ENCODE measurements at places on chromosomes 16 and 17.

GRCh38 chr16:49826515-49826914 lies 29.4 kb downstream of the ZNF423 start:
- no peak for DNase-seq

DNA sequence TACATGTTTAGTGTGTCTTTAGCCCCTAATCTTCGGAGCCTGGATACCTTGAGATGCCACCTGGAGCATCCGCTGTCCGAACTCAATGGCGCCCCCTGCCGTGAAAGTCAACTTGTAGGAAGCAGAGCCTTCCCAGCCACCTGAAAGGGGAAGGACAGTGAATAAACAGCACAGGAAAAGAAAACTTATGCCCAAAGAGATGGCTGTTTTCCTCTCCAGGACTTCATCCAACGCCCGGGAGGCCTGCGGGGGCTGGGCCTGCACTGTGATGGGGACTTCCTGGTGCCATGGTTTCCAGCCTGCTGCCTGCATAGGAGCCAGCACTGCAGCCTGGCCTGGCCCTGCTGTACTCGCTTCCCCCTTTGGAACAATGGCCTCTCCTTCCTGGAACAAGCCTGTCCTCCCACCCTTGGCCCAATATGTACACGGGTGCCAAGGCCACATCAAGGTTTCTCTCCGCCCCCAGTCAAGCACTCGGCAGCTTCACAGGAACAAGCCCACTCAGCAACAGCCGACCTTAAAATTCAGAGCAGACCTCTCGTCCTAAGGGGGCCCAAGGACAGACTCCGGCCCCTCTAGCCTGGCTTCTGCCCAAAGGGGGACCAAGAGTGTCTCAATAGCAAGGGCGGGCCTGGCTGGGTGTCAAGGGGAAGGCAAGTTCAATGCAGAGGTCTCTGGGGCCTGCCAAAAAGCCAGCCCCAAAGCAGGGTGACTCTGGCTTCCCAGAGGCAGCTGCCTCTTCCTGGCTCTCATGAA lies 4.5 kb upstream of the UNC13D start:
- no peak for DNase-seq

DNA sequence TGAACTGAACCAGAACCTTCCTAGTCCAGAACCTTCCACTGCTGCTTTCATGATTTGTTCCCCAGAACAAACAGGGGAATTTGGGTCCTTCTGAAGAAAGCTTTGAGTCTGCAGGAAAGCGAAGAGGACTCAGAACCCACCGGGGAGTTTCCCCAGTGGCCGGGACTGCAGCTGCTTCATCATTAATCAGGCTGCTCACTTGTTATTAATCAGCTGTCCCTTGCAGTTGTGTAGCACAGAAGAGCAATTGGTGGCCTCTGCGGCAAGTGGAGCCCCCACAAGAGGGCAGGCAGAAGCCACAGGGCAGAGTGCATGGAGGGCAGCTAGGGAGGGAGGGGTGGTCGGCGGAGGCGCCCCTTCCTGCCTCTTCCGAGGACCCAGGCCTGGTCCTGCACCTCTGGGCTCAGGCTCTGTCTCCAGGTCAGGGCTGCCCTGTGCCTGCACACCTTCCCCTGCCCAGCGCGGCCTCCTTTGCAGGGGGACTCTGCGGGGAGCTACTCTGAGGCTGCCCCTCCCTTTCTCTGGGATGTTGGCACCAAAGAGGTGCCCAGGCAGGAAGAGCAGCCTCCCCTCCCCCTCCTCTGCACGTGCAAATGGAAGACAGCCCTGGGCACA lies 6.9 kb downstream of the CCL17 start:
- DNase-seq, result no peak

DNA sequence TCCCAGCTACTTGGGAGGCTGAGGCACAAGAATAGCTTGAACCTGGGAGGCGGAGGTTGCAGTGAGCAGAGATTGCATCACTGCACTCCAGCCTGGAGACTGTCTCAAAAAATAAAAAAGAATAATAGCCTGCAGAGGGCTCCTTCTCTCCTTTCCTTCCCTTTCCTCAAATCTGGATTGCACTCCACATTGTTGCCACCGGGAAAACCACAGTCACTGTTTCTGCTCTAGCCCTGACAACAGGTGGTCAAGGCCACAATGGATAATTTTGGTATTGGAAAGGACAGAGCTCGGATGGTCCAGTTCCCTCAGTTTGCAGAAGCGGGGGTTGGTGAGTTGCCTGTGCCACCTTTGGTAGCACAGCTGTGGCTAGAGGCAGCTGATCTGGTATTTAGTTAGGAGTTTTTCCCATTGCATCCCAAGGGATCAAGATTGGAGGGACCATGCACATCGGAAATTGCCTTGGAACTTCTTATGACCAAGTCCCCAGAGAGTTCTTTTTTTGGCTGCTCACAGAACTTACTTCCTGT lies 44.7 kb upstream of the PRSS54 start:
- DNase-seq, result no peak

- DNase-seq, result no peak
Observed at GRCh38 chr17:40605306-40605705, 40.0 kb upstream of the CCR7 start.

DNA sequence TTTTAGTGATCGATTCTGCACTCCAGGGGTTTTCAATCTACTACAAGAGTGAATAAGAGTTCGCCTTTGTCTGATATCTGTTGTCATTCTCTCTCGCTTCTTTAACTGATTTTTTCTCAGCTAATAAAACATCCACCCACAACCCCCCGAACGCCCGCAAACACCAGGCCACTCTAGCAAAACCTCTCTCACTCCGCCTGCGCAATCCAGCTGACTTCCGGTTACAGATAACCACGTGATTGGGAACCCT lies 338 bp upstream of the RPL19 start:
- DNase-seq, result peak; percentile 89

DNA sequence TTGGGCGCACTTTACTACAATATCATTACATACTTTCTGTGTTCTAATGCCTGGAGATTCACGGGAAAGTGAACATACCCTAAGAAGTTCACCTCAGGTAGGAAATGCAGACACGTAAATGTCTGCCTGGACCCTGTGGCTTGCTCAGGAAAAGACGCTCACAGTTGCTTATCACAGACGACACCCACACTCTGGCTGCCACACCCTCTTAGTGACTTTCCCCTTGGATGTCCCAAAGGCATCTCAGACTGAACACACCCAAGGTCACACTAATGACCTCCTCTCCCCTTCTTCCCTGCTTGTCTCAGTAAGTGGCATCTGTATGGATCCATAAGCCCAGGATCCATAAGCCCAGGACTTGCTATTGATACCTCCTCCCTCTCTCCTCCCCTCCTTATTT lies 32.6 kb downstream of the CDRT15 start:
- DNase-seq, result no peak

DNA sequence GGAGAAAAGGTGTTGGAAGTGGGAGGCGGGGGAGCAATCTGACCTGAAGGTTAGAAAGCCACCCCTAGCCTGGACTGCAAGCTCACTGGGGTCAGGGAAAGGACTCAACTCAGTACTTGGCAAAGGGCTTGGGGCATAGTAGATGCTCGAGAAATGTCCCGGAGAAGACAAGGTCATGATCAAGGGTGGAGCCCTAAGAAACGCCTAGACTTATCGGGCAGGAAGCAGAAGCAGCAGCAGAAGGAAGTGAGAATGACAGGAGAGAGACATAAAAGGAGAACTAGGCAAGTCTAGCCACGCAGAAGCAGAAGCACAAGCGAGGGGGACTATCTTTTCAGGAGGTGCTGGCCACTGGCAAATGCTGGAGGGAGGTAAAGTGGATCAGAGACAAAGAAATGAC lies 10.2 kb downstream of the COTL1 start:
- DNase-seq, result no peak

GRCh38 chr17:56177361-56177760 lies 24.1 kb downstream of the ANKFN1 start:
- no peak for DNase-seq

GRCh38 chr17:49290690-49291359 lies 60.2 kb upstream of the PHOSPHO1 start:
- DNase-seq, result no peak

- no peak for DNase-seq
Observed at GRCh38 chr16:82344157-82344556, 174.1 kb upstream of the MPHOSPH6 start.

- DNase-seq, result peak; percentile 62
Observed at GRCh38 chr16:20879175-20880040, 20.8 kb downstream of the DCUN1D3 start.

- no peak for DNase-seq
Observed at GRCh38 chr17:80376531-80376930, 38.4 kb upstream of the ENDOV start.

- DNase-seq, result no peak
Observed at GRCh38 chr17:59631276-59631675, 11.6 kb downstream of the CLTC start.

GRCh38 chr17:1423456-1424135 lies 23.6 kb upstream of the YWHAE start:
- no peak for DNase-seq

DNA sequence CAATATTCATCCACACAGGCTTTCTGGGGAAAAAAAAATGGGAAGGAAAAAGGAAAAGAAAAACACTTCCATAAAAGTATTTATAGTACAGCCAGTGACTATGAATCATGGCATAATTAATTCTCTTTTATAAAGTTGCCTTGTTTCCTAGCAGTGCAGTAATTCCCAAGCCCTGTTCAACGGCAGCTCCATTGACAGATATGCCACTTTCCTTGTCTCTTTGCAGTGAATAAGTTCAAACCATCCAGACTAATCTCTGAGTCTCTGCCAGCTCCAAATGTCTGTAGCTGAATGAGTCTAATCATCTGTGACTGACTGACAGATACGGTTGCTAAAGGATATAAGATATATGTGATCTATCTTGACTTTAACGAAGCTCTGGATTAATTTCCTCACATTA lies 52.9 kb upstream of the KCNJ16 start:
- no peak for DNase-seq

GRCh38 chr16:65309354-65309753 lies 187.5 kb upstream of the CDH11 start:
- DNase-seq, result no peak

DNA sequence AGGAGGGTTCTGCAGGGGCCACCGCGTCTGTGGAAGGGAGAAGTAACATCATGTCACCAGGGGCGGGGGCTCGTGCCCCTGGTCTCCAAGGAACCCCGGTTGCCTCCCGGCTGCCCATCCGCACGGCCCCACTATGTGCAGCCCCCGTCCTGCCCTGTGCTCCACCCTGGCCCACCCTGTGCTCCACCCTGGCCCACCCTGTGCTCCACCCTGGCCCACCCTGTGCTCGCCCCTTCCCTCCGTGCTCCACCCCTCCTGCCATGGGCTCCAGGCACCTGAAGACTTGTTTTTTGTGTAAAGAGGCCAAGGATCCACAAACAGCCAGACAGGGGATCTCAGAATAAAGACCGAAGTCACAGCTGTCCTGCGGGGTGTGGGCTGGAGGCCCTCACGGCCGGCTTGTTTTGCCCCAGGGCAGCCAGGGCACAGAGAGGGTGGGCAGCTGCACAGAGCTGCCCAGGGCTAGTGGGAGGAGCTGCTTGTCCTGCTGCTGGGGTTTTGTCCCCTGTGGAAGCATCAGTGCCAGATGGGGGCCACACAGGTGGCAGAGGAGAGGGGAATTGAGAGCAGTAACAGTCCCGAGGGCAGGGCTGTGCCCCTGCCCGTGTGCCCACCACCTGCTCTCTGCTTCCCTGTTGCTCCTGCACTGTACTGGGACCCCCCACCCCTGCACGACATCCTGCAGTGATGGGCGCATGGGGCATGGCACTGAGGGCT lies 147.0 kb upstream of the CIBAR2 start:
- DNase-seq, result no peak

GRCh38 chr17:62876063-62876462 lies 67.9 kb upstream of the MARCHF10 start:
- no peak for DNase-seq

GRCh38 chr16:73190256-73190655 lies 142.3 kb upstream of the ZFHX3 start:
- DNase-seq, result no peak

GRCh38 chr16:78462288-78463208 lies 363.1 kb downstream of the WWOX start:
- DNase-seq, result no peak

DNA sequence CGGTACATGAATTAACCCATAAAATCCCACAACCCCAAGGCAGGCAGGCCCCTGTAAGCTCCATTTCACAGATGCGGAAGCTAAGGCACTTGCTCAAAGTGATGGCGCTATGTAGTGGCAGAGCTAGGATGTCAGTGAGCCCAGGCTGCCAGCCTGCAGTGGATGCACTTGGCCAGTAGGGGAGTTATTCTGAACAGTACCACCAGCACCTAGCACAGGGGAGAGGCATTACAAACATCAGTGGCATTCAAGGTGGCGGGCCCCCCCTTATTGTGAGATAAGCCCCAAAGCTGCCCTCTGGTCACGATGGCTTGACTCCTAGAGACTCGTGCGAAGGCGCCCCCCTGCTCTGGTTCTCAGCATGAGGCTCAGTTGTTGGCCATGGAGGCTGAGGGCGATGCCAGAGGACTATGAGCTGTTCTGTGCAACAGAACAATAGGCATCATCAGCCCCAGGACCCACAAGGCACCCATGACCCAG lies 33.8 kb downstream of the GTF3C1 start:
- no peak for DNase-seq

GRCh38 chr16:610513-611381 lies 20.0 kb upstream of the WFIKKN1 start:
- no peak for DNase-seq

- DNase-seq, result no peak
Observed at GRCh38 chr17:36934144-36934691, 3.1 kb upstream of the LHX1 start.

DNA sequence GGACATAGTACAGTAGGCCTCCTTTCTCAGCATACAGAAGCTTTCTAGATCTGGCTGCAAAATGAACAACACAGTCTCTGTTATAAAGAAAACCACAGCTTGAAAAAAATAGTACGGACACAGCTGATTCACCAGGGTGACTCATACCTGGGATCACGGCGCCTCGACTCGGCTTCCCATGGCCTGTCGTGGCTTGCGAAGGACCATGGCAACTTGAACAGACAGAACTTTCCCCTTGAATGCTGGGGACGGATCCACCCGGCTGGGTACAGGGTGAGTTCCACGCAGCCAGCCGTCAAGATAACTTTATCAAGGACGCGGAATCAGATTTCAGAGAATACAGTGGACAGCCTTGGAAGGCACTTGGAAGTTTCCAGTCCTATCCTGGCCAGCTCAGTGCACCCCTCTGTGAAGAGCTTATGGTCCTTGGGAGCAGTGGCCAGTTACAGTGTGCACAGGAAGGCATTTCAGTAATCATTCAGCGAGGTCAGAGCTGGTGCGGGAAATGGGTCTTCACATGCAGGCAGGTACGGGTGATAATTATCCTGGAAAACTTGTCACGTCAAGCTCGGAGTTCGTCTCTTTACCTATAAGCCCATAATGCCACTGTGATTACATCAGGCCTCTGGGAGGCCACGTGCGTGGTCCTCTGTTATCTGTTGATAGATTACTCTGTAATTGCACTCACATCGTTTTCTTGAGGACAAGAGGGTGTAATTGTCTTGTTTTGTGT lies 57.9 kb upstream of the MAF start:
- DNase-seq, result peak; percentile 94

- no peak for DNase-seq
Observed at GRCh38 chr17:57586196-57586740, 158.8 kb downstream of the CCDC182 start.

DNA sequence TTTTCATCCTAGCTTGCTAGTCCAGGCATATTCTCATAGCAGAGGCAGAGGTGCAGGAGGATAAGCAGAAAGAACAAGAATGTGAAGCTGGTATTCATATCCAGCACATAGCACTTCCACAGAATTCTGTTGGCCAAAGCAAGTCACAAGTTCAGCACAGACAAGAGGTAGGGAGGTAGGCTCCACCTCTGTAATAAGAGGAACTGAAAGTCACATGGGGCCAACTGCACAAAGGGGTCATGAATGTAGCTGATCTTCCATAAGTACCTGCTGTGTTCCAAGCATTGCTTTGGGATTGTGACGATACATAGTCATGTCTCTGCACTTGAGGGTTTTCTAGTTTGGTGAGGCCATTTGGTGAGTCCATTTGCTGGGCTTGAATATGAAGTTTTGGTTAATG lies 110.8 kb upstream of the MPHOSPH6 start:
- no peak for DNase-seq

Data from RCC 7860 (cell line).